Mesendoderm (in vitro differentiated cells): ENCODE measurements at places on chromosomes 2 and 18.

- DNase-seq = peak; percentile 7
Observed at GRCh38 chr2:603427-603826, 73.8 kb downstream of the TMEM18 start.

DNA sequence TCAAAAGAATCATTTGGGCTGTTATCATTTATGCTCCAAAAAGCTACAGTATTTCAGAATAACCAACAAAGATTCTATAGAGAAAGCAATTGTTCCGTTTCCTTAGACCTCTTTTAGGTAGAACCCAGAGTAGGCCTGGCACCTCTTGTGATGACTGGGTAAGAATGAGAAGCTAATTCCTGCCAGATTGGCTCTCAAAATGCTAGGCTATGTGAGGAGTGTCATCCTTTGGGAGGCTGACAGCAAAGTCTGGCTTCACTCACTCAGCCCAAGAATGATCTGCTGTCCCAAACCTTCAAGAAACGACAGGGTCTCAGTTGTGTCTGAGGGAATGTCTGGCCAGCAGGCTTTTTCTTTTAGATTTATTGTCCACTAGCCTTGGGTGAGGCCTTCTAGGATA, 4.5 kb downstream of the CERS6 start:
- no peak for DNase-seq

DNA sequence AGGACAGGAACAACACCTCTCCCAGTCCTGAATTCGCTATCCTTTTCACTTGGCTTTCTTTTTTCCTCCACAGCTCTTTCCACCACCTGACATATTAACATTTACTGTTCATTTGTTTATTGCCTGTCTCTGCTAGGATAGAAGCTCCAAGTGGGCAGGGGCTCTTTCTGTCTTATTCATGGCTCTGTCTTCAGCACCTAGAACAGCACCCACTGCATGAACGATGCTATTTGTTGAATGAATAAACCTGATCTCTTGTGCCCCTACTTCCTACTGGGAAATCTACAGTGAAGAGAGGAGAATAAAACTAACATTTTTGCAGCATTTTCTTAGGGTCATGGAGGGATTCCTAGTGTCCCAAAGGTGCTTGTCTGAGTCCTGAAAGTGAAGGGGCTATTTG, 24.4 kb upstream of the GAREM2 start:
- DNase-seq = peak; percentile 29

DNA sequence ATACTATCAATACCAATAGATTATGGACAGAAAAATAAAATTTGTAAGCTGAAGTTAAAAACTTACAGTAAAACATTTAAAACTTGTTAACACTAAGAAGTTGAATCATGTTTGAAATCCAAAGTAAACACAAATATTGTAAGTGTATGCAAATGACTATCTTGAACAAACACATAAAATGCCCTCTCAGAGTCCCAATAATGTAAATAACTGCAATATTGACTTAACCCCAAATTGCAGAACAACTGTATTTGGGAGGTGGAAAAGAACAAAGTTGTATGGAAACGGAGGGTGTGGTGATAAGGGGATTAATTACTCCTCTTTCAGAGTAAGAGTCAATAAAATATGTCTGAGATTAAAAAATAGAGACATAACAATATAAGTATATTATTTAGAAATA, 140.0 kb upstream of the NOL4 start:
- no peak for DNase-seq

DNA sequence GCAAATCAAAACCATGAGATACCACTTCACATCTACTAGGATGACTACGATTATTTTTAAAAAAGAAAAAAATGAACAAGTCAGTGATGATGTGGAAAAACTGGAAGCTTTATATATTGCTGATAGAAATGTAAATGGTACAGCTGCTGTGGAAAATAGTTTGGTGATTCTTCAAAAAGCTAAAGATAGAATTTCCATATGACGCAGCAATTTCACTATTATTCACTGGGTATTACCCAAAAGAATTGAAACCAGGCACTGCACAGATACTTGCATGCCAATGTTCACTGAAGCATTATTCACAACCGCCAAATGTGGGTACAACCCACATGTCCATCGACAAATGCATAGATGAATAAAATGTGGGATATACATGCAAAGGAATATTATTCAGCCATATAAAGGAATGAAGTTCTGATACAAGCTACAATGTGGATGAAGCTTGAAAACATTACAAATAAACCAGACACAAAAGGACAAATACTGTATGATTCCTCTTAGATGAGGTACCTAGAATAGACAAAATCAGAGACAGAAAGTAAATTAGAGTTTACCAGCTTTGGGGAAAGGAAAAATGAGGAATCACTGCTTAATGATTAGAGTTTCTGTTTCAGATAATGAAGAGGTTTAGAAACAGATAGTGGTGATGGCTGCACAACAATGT, 11.1 kb downstream of the RTTN start:
- no peak for DNase-seq

- DNase-seq = peak; percentile 31
Observed at GRCh38 chr2:150088538-150088937, 398.9 kb downstream of the RND3 start.

DNA sequence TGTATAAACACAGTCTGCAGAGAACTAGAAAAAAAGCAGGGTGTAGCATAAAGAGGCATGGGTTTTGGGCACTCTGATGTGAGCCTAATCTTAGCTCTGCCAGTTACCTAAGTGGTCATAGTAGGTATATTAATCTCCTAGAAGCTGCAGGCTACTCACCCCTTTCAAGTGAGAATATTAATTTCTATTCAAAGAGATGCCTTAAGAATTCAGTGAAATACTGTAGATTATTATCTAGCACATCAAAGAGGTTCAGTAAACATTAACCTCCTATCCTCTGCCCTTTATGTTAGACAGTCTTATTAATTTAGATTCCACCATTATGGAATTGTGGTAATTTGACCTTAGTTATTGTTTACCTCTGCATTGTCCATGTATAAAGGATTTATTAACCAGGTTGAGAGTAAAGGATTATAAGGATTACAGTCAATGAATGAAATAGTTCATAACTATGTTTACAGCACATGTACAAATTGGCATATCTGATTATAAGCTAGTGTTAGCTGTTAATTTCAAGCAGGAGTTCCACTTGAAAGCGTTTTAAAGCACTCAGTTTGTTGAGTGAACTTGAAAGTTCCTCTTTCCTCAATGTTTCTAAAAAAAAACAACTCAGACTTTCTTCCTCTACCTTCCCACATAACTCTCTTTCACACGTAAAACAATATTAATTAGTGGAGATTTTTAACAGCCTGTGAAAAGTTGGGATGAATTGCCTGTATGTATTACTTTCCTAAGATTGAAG, 150.6 kb upstream of the EPC2 start:
- no peak for DNase-seq

GRCh38 chr2:120738117-120738516, 2.4 kb downstream of the GLI2 start:
- no peak for DNase-seq

DNA sequence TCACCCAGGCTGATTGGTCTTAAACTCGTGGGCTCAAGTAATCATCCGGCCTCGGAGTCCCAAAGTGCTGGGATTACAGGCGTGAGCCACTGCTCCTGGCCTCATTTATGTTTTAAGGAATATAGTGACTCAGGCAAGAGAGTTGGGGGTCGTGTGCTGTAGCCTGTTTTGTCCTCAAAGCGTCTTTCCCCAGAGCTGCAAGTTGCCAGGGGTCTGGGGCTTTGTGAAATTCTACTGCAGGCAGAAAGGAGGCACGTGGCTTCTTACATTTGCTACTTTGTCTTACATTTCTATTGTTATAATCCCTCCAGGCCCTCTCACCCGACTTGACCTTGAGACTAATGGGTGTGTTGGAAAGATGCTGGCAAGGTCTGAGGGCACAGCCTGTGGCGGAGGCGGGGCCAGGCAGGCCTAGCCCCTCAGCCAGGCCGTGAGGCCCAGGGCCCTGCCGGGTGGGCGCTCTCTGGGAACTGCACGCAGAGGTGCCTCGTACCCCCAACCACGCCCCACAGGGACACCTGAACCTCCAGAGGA, 85.8 kb upstream of the NDUFV2 start:
- DNase-seq = no peak

GRCh38 chr2:23378496-23378895, 6.5 kb upstream of the KLHL29 start:
- no peak for DNase-seq

DNA sequence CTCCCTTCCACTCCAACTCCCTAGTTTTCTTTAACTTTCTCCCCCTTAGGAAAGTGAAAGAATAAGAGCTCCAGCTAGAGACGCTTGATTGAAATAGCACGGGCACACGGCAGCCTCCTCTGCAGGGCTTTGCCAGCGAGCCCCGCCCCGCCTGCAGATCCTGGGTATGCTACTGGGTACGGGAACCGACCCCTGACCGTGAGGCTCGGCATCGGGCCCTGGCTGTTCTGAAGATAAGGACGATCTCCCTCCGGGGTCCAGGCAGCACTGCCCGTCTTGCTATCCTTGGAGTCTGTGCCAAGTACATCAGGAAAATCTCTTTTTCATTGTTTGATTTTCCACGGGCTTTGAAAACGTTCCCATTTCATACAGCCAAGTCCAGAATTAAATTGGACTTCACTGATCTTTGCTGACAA, 284.5 kb downstream of the MTX2 start:
- peak; percentile 57 for DNase-seq

DNA sequence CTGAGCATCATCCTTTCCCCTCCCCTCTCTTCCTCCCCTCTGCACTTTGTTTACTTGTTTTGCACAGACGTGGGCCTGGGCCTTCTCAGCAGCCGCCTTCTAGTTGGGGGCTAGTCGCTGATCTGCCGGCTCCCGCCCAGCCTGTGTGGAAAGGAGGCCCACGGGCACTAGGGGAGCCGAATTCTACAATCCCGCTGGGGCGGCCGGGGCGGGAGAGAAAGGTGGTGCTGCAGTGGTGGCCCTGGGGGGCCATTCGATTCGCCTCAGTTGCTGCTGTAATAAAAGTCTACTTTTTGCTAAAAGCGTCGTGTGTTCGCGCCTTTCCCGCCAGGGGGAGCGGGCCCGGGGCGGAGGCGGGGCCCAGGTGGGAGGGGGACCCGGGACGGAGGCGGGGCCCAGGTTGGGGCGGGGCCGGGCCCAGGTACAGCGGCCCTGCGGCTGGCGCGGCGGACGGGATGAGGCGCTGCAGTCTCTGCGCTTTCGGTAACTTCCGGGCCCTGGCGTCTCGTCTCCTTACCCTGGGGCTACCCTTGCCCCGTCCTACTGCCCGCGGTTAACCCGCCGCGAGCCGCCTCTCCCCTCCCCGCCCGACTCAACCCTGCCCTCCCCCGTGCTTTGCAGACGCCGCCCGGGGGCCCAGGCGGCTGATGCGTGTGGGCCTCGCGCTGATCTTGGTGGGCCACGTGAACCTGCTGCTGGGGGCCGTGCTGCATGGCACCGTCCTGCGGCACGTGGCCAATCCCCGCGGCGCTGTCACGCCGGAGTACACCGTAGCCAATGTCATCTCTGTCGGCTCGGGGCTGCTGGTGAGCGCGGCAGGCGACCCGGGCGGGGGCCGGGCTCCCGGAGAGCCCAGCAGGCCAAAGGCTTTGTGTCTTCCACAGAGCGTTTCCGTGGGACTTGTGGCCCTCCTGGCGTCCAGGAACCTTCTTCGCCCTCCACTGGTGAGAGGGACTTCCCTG, at the start of gene KRTCAP3:
TSS of gene KRTCAP3 (plus strand) at position 424 of the 962 bp plus-strand sequence. CDS start at position 456, 32 bp downstream.
- DNase-seq = peak; percentile 94

GRCh38 chr2:158095912-158096311, 5.8 kb upstream of the UPP2 start:
- peak; percentile 30 for DNase-seq

- peak; percentile 25 for DNase-seq
Observed at GRCh38 chr2:149027590-149028250, 10.8 kb upstream of the LYPD6B start.

GRCh38 chr2:145416640-145417039, 896.7 kb upstream of the ZEB2 start:
- no peak for DNase-seq

- peak; percentile 85 for DNase-seq
Observed at GRCh38 chr2:207792244-207792785, 22.6 kb upstream of the FZD5 start.
